ENCODE measurements at places on chromosomes 16 and 17.

DNA sequence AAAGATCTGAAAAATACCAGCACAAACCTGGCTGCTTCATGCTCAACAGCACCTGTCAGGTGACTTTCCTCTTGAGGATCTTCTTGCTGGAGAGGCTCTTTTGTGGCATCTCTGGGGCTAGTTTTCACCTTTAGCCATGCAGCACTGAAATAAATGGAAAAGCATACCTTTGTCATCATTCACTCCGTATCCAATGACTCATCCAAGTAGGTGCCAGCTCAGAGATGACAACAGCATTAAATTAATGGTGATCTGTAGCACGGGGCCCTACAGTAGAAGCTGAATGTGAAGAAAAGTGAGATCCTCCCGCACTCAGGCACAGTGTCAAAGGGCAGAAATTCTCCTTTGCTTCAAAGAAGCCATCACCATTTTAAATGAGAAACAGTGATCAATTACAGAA lies 32.2 kb downstream of the KIAA0753 start:
- no peak for DNase-seq

GRCh38 chr16:48617104-48617705 lies 7.2 kb upstream of the N4BP1 start:
- no peak for DNase-seq

GRCh38 chr17:79835470-79835899 lies 3.8 kb downstream of the CBX4 start:
- DNase-seq: no peak

DNA sequence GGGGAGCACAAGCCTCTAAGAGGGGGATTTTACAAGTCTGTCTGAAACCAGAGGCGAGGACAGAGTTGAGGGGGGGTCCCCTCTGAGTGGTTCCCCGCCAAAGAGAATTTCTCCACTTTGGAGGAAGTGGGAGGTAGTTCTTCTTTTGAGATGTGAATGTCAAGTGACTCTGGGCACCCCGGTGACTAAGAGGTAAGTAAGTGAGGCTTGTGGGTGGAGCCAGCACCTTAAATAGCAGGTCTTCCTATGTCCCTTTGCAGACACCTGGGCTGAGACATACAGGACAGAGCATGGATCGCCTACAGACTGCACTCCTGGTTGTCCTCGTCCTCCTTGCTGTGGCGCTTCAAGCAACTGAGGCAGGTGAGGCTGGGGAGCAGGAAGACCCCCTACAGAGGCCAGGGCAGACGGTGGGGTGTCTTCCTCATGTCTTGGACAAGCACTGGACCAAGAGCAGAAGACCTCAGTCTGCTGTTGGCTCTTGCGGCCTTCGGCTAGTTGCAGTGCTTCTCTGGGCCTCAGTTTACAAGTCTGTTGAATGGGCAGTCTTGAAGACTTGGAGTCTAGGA lies at the start of gene CCL22:
Gene CCL22 (plus strand): TSS at position 257 of the 569 bp plus-strand sequence. CDS start 34 bp downstream, at position 291.
- DNase-seq: no peak

GRCh38 chr17:39530513-39530912 lies 69.2 kb downstream of the CDK12 start:
- DNase-seq: no peak

DNA sequence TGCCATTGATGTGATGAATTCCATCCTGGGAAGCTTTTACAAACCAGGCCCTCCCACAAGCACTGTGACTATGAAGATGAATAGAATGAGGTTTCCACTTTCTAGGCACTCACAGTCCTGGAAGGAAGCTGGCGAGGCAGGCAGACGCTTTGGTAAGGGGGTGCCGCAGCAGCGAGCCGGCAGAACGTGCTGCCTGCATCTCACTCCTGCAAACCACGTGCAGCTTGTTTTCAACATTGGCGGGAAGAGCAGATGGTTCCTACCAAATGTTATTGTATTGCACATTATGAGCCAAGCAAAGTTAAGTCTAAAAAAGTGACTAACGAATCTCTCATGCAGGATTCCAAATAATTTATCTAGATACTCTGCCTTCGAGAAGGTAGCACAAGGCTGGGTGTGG lies 3.7 kb upstream of the DNAI2 start:
- DNase-seq: no peak

DNA sequence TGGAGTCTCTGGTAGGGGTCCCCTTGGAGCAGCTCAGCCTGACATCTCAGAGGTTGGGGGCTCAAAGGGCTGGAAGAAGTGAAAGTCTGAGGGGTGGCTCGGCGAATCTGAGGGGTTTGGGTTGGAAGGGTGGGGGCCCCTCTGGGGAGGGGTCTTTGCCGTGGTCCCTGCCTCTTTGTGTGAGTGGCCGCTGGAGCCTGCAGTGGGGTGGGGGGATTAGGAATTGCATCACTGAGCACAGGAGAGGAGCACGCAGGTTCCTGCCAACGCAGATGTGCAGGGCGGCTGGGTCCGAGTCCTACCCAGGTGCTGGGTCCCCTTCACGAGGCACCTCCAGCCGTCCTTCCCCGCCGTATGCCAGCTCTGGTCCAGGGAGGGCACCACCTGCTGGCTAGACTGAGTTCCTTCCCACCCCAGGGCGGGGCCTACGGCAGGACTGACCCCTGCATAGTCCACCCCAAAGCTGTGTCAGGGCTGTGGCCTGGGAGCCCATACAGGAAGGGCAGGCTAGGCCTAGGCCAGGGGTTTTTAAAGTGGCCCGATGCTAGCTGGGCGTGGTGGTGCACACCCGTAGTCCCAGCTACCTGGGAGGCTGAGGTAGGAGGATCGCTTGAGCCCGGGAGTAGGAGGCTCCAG lies 9.9 kb downstream of the FMNL1 start:
- DNase-seq: peak; percentile 90

DNA sequence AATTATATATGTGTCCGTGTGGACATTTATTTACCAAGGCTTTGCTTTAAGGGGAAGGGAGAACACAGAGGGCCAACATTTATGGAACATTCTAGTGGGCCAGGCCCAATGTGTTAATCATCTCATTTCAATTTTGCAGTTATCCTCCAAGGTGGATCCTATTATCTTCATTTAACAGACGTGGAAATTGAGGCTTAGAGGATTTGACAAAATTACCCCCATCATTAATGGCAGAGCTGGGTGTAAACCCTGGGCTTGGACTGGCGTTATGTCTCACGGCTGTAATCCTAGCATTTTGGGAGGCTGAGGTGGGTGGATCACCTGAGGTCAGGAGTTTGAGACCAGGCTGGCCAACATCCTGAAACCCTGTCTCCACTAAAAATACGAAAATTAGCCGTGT lies 26.4 kb downstream of the PITPNC1 start:
- DNase-seq: no peak

- no peak for DNase-seq
Observed at GRCh38 chr16:80587071-80587470, 46.3 kb downstream of the DYNLRB2 start.

DNA sequence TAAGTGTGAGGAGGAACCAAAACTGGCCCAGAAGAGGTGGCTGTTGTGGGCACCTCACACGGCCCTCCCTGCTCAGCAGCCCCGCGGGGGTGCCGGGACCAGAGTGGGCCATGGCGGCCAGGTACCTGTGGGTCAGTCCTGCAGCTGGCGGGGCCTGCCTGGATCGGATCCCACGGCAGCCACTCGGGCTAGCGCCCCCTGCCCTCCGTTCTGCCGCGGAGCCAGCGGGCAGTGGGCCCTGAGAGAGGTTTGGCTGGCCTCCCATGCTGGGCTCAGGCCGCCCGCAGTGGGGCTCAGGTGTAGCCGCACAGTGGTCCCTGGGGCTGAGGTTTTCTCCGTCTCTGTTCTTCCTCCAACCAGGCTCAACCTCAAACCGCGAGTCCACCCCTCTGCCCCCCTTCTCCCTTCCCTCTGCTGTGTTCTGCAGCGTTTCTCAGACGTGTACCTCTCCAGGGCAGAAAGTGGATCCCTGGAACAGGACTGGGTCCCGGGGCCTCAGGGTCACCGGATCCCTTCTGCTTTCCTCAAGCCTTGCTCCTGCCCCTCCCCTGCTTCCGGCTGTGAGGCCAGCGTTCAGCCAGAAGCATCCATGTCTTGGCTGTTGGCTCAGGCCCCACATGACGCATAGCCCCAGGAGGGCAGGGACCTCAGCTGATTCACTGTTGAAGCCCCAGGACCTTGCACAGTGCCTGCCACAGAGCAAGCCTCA lies 28.6 kb upstream of the ITGA3 start:
- no peak for DNase-seq

DNA sequence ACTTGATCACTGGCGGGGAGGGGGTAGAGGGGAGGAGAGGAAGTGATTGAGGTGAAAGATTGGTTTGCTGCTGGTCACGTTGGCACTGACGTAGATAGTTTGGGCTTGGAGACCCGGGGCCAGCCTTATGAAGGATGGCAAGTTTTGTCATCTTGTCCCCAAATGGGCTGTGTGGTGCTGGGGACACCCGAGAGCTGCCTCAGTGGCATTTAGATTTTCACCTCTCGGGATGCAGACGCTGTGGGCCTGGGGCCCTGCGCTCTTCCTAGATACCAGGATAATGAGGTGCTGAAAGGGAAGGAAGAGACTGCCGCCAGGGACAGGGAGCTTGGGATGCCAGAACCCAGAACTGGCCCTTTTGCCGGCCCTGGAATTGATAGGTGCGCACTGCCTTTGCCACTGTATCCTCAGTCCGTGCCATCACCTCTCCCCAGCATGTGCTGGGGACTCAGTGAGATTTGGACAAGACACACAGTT lies 1.4 kb upstream of the SOCS3 start:
- DNase-seq: no peak

DNA sequence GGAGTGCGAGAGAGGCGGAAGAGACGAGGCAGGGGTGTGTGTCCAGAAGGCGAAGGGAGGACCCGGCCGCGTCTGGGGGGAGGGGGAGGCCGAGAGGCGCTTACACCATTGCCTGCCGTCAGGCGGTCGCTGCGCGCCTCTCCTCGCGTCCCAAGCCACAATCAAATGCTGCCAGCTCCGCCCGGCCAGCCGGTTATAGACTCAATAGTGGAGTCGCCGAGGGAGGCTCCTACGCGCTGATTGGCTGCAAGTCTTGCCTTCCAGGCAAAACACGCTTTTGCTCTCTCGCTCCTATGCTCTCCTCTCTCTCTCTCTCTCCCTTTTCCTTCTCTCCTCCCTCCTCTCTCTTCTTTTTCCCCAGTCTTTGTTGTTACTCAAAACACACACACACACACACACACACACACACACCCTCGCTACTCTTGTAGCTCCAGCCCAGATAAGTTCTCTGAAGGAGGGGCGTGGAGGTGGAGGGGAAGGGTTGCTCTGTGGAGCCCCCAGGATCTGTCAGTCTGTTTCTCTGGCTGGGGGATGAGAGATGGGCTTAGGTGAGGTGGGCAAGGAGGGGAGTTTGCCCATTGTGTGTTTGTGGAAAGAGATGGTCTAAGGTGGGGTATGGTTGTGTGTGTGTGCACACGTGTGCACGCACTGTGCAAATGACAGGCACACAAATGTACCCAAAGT lies at the start of gene DLX3:
Gene DLX3 (minus strand): TSS at position 170 of the 684 bp plus-strand sequence. CDS start 226 bp downstream, outside the sequence.
- no peak for DNase-seq

- DNase-seq: no peak
Observed at GRCh38 chr17:39742126-39742855, 4.6 kb downstream of the GRB7 start.

DNA sequence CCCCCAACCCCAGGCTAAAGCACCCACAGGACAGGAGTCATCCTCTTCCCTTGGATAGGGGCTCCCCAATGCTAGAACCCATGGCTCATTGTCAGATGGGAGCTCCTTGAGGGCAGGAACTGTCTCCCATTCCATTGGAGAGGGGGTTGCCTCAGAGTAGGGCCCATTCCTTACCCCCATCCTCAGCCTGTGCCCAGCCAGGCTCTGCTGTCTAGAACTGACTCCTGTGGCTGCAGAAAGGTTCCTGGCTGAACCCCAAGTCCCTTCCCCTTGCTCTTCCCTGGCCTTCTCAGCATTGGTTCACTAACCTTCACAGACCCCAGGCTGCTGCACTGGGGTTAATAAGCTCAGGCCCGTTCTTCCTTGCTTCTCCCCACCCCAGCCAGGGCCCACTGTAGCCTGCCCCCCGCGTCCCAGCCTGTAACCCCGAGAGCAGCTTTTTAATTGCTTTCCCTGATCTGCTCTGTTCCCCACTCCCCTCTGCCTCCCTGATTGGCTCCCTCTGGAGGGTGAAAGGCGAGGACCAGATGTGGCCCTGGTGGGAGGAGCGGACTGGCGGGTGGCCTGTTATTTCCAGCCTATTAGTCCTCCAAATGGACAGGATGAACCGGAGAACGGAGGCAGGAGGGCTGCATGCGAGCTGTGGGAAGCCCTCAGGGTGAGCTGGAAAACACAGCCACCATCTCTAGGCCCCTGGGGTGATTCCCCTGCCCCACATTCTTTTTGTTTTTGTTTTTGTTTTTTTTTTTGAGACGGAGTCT lies 6.0 kb upstream of the GFAP start:
- DNase-seq: no peak

DNA sequence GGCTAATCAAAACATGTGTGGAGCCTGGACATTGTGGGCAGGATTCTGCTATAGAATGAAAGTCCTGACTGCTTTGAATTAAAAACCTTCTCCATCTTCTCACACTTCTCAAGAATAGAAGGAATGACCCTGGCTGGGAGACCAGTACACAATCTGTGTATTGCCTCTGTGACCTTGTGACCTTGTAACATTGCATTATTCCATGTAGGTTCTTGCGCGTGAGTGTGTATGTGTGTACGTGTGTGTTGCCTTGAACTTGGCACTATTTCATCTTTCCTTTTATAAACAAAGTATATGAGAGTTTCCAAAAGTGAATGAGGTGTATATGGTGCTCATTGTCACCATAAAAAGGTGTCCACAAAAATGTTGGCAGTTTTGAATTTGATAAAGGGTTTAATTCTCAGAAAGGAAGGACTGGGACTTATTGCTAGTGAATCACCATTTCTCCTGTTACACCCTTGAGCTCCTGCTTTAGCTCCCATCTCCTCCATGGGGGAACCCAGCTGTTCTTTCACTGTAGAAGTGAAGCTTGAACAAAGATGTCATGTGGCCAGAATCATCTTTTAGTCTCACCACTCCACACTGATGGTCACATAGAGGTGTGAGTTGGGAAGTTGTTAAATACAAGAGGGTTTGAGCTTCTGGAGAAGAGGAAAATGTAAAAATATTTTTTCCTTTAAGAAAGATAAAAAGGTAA lies 244.9 kb downstream of the FTO start:
- DNase-seq: no peak

GRCh38 chr16:49534901-49535610 lies 161.5 kb downstream of the C16orf78 start:
- DNase-seq: no peak

GRCh38 chr16:2692948-2693651 lies 10.8 kb downstream of the KCTD5 start:
- no peak for DNase-seq

GRCh38 chr17:31357091-31357490 lies 34.4 kb upstream of the RAB11FIP4 start:
- no peak for DNase-seq

GRCh38 chr17:29294580-29294900 lies 592 bp upstream of the NUFIP2 start:
- DNase-seq: no peak

Data from HuH-7.5 (cell line).